ENCODE measurements at places on chromosomes 5 and 9. TPM values are rescaled to one million over a fixed set of nuclear protein-coding genes. Genes with fewer than 3 reads are reported as not detected.

Gene TARS1
- total RNA-seq, result 264 TPM

Gene OR1L6
- not detected for total RNA-seq

Gene OR13C9
- not detected for total RNA-seq

Gene INSL4
- not detected for total RNA-seq

Gene ANKRD20A1
- 1.7 TPM for total RNA-seq

Gene FAM151B
- 2.7 TPM for total RNA-seq
